Cardiac septum (tissue), 1 donor: ENCODE measurements at places on chromosomes 2 and 18. TPM values are rescaled to one million over a fixed set of nuclear protein-coding genes. Genes with fewer than 3 reads are reported as not detected.

- DNase-seq, result no peak
Measured at GRCh38 chr2:26317377-26318105, 28.4 kb upstream of the SELENOI start.

GRCh38 chr2:74881626-74882298 is 47.8 kb downstream of the HK2 start:
- no peak for DNase-seq

GRCh38 chr2:147368306-147368705 is 476.5 kb upstream of the ACVR2A start:
- DNase-seq, result no peak

GRCh38 chr2:176561706-176562105 is 292.5 kb downstream of the MTX2 start:
- no peak for DNase-seq

Gene ANTXR1
- total RNA-seq, result 38.1 TPM

Gene TMEM178A
- 2.6 TPM for total RNA-seq

Gene CIB4
- total RNA-seq, result not detected

Gene FSIP2
- total RNA-seq, result 0.40 TPM
